ENCODE measurements at places on chromosomes 11 and 22. TPM values are rescaled to one million over a fixed set of nuclear protein-coding genes. Genes with fewer than 3 reads are reported as not detected.

Gene BRSK2
- total RNA-seq = 0.09 TPM

Gene OLFML1
- total RNA-seq = 22.5 TPM

Gene IGSF9B
- total RNA-seq = 1.6 TPM

Gene KDM4F
- total RNA-seq = not detected

Gene BCO2
- 1.2 TPM for total RNA-seq

Gene THOC5
- 24.3 TPM for total RNA-seq

Gene WNT7B
- under 0.01 TPM for total RNA-seq
